ENCODE measurements at places on chromosomes 1 and 21. TPM values are rescaled to one million over a fixed set of nuclear protein-coding genes. Genes with fewer than 3 reads are reported as not detected.

TRABD2B gene
- total RNA-seq, result 0.08 TPM

DEDD gene
- total RNA-seq, result 21.9 TPM

CD1B gene
- not detected for total RNA-seq

ANKRD65 gene
- total RNA-seq, result 5.8 TPM

HMCN1 gene
- total RNA-seq, result 0.95 TPM

GPR137B gene
- total RNA-seq, result 7.0 TPM

IFNLR1 gene
- total RNA-seq, result 6.7 TPM

TMCO2 gene
- total RNA-seq, result not detected

NUAK2 gene
- total RNA-seq, result 15.5 TPM

HCRTR1 gene
- not detected for total RNA-seq

KLHDC9 gene
- total RNA-seq, result 0.68 TPM

CFAP141 gene
- total RNA-seq, result not detected

LMOD1 gene
- total RNA-seq, result not detected

FCRLB gene
- total RNA-seq, result 0.78 TPM

TNFSF18 gene
- total RNA-seq, result 0.04 TPM

MPL gene
- total RNA-seq, result 0.34 TPM

COL24A1 gene
- not detected for total RNA-seq

DMBX1 gene
- total RNA-seq, result not detected

MSH4 gene
- total RNA-seq, result not detected

MXRA8 gene
- total RNA-seq, result 2.0 TPM

RABGGTB gene
- 75.3 TPM for total RNA-seq

CNIH3 gene
- 0.38 TPM for total RNA-seq

SNAPIN gene
- 53.2 TPM for total RNA-seq

OR10Z1 gene
- not detected for total RNA-seq

LCE1D gene
- not detected for total RNA-seq

CFHR2 gene
- total RNA-seq, result not detected
